Neural crest cell (in vitro differentiated cells): ENCODE measurements at places on chromosomes 12 and 14.
A peak's percentile ranks its signal among the peaks of the same experiment; 100 is the strongest.

DNA sequence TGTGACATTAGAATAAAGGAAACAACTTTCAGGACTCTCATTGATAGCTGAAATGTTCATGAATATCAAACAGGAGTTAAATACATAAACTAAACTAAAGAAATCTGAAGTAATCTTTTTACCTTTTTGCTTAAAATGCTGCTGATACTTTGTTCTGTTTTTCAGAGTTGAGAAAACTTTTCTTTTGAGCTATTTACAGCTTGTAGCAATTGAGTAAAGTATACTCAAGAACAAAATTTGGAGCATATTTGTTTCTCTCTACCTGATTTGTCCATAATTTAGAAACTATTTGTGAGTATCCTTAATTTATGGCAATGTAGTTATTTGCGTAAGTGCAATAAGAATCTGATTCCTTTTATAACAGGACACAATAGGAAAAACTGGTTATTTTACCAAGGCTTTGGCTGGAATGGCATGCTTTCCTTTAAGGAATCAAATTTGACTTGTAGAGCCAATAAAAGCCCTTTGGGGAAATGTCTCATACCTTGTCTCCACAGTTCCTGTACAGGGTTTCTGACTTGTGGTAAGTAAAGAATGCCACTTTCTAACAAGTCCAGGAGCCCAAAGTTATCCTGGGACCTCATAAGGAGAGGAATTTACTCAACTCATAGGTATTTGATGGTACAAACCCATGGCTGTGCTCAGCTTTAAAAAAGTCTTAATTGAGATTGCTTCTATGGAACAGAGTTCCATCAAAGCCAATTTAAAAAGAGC, 195.7 kb downstream of the TMEM117 start:
- DNase-seq: no peak

DNA sequence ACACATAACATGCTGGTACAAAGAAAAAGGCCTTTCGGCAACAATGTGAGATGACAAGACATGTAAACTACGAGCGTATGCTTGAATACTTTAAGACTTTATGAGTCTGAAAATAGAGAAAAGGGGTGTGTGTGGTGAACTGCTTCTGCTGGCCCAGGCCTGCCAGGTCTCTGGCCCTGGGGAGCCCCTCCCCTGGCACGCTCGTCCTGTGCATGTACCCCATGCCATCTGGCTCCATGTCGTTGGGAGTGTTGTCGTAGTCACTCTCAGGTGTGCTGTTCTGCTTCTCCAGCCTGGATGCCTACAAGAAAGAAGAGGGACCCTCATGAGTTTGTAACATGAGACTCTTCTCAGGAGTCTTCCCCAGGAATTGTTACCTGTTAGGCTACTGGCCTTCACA, 38.9 kb downstream of the TCHP start:
- no peak for DNase-seq

DNA sequence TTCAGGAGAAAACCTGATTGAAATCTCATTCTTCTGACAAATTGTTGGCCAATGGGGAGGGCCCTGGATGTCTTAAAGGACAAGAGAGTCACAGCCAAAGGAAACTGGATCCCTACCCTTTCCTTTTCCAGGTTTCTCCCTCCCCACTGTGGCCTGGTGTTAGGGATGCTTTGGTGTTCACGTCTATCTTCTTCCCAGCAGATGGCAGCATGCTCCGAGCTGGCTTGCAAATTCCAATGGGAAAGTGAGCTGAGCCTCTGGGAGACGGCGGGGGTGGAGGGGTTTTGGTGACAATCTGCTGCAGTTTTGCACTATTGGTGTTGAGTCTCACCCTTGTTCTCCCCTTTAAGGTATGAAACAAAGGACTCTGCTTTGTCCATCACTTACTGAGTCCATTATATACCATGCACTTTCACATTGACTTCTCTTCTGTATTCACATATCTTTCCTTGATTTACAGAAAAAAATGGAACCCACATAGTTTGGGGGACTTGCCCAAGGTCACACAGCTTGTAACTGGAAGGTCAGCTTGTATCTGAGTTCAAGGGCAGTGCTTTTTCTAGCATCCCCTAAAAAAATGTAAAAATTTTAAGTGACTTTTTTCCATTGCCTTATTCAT, 39.3 kb downstream of the CCDC177 start:
- DNase-seq: peak; percentile 62

DNA sequence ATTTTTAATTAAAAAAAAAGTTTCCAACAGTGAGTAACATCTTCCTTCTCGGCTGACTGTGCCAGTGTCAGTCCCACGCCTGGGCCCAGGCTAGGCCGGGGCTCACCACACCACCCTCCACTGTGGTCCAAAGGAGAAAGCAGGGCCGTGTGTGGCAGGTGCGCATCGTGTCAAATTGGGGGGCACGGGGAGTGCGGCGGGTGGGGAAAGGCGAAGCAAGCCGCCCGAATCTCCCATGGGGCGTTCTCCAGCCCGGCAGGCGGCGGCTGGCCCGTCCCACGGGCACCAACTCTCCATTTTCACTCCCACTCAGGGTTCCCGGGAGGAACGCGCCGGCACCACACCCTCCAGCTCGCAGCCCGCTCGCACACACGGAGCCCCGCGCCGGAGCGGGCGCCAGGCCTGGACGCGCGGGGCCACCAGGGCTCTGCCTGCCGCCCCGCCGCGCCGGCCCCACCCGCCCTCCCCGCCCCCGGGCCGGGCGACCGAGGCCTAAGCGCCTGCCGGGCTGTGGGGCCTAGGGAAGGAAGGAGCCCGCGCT, 604 bp downstream of the EEA1 start:
- peak; percentile 9 for DNase-seq

DNA sequence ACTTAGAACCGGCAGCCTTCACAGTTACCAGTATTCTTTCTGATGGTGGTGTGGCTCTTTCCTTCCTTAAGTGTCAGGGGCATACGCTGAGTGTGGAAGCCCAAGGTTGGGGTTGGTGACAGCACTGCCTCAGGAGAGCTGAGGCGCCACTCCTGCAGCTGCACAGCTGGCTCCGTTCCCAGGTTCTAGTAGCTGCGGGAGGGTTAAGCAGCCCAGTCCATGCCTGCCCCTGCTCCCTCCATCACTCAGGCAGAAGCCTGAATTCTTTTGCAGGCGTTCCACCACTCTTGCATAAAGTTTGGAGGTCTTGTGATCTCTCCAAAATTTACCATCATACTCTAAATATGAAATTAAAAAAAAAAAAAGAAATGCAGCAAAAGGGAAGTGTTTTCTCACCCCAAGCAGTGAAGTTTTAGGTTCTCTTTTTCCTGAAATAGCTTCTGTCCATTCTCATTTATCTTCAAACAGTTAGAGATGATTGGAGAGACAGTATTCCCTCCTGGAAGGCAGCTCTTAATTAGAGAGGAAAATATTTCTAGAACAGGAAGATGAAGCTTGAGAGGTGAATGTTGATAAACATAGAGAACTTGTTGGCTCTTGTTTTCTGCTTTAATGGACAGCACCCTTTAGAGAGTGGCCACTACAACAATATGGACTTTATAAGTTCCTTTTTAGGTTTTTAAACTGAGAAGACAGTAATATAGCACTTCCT, 136.1 kb downstream of the FGD4 start:
- DNase-seq: no peak
